ENCODE measurements at places on chromosomes 6 and 20.

GRCh38 chr6:90420500-90420899 is 123.9 kb upstream of the BACH2 start:
- no peak for DNase-seq

DNA sequence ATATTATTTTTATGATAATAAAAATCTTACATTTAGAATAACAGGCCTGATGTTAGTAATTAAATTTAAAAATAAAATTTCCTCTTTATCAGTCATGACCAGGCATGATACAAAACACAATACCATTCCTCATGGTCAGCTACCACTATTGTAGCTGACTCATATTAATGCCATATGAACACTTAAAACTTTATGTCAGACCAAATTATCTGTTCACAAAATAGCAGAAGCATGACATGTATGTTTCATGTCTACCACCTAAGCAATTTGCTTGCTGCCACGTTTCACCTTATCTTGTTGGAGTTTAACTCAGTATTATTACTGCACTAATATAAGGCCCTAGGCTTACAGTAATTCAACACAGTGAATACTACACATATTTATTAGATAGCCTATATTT is 65.7 kb downstream of the HTR1B start:
- no peak for DNase-seq

DNA sequence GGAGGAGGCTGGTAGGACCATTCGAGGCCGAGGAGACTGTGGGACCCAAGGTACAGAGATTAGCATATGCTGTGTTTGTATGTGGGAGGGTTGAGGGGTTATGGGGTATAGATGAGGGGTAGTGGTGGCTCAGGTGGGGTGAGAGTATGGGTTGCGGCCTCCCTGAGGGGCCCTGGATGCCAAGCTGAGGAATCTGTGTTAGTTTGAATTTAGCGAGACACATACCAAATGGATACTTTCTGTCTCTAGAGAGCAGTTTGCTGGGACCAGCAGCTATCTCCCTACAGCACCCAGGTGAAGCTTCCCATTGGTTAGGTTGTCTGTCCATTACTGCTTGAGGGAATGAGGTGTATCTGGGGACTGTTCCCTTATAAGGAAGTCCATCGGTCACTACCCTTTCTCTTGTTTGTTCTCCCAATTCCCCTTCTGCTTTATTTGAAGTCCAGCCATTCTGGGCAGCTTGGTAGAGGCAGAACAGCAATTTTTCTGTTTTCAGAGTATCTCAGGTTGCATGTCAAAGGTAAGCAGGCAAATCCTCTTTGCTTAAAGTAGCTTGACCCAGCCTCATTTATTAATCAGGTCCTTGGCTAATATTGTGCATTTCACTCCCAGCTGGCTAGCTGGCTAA is 15.2 kb downstream of the CHMP4B start:
- DNase-seq = no peak

GRCh38 chr20:59217794-59218280 is 54.2 kb downstream of the ZNF831 start:
- no peak for DNase-seq

GRCh38 chr6:144406796-144407195 is 121.7 kb downstream of the UTRN start:
- no peak for DNase-seq

DNA sequence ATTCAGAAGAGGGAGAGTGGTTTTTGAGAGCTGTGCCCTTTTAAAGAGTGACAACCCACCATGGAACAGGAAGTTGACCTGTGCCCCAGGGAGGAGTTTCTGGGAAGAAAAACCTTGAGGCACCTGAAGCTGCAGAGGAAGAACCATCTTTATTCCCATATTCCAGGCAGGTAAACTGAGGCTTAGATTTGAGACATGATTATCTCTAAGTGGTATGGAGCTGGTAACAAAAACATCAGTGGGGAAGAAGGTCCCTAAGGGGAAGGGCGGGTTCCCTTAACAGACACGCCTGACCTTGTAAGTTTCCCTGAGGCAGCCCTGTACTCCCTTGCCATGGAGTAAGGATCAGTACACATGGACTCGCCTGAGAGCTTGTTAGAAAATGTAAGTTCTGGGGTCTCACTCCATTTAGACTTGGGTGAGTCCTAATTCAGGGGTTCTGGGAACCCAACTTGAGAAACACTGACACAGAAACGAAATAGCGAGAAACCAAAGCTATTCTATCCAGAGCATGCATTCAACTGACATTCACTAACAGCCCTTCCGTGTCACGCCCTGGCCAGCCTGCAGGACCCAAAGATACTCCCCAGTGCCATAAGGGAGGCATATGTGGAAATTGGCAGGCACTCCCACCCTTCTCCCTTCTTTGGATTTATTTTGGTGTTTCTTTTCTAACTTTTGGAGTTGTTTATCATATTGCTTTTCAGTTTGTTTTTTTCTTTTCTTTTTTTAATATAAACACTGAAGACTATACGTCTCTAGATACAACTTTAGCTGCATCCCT is 90.9 kb downstream of the DLGAP4 start:
- DNase-seq = no peak

DNA sequence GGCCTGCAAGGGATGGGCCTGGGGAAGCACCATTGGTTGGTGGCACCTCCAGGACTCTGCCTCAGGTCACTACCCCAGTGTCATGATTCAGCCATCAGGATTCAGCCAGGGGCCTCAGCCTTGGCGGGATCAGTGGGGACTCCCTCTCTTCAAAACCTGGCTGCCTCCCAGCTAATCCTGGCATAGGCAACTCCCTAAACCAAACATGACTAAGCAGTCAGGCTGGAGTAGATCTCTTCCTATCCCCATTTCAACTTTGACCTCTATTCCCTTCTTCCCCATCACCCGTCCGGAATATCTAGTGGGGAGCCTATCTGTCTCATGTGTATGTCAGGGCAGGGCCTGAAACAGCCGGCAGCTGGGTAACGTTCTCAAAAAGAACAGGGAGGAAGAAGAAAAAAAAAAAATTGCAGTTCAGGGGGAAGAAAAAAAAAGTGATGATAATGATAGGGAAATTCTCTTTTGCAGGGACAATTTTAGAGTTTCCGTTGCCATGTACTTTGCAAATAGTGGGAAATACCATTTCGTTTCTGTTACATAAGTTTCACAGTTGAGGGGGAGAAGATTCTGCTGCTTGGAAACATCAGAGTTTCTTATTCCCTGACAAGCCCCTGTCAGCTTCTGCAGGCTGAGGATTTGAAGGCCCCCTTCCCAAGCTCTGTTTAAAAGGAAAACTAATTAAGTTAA is 4.1 kb upstream of the PREX1 start:
- DNase-seq = no peak

DNA sequence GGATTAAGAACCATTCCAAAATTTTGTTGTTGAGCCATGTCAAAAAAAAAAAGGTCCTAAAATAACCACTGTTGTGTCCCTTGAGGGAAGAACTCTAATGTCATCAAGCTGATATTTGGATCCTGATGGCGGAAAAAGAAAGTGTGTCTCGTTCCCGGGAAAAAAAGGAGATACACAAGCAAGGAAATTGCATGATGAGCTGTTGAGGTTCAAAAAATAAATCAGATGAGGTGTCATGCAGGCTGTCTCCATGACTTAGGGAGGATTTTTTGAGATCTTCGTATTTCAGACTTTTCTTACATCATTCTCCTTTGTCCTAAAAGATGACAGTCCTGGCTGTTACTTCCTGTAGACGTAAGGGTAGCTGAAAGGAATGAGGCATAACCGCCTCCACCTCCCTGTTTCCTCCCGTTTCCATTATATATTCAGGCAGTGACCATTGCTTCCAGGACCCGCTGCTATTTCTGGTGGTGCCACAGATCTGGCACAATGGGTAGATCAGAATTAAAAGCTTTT is 117.3 kb upstream of the TNFAIP3 start:
- DNase-seq = peak; percentile 51

DNA sequence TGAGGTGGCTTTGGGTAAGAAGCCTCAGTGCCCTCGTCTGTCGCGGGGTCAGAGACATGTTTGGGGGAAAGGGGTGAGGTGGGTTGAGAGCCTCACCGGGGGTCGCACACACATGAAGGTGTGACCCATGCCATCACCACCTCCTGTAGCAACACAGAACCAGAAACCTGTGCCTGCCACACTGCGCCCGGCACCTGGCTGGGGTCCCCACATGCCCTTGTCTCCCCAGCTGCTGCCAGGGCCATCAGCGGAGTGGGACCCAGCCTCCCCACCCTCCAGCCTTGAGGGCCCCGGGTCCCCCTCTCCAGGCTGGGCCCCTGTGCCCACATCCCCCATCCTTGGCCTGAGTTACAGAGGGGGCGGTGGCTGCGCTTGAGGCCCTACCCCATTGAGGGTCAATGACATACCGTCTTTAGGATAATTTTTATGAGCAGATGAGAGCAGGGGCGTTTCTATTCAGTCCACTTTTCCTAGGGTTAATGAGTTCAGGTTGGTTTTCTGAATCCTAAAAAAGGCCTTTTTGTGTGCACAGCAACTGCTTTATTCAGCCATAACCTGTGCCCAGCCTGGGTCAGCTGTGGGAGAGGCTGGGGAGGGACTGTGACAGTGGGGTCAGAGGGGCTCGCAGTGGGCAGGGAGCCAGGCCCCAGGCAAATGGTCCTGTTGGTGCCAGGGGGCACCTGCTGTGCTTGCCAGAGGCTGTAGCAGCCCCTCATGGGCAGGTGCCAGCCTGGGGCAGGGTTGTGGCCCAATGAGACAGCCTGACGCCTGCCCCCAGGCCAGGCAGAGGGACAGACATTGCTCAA is 19.4 kb downstream of the APCDD1L start:
- no peak for DNase-seq

Measured in kidney glomerular epithelial cell (primary cell).